ENCODE measurements at places on chromosomes 7 and 10.

DNA sequence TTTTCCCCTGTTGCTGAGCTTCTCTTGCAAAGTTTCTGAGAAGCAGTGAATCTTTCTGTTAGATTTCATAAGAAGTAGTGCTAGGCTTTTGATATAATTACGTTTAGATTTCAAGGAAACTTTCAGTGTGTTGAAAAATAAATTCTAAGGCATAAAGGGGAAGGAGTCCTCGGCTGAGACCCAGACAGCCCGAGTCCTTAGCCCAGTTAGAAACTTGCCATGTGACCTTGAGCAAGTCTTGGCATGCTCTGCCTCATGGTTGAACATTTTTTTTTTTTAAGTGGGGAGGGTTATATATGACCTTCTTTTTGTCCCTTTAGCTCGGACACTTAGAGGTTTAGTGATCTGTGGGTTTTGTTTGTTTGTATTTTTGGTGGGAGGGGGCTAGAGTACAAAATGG is 117.5 kb downstream of the TCF7L2 start:
- DNase-seq: no peak

GRCh38 chr10:119689016-119689580 is 36.8 kb upstream of the INPP5F start:
- DNase-seq: no peak

- DNase-seq: no peak
Measured at GRCh38 chr7:103687951-103688350, 241.9 kb upstream of the SLC26A5 start.

GRCh38 chr10:125928928-125929585 is 32.7 kb downstream of the FANK1 start:
- no peak for DNase-seq

- DNase-seq: no peak
Measured at GRCh38 chr10:73126343-73126742, 16.1 kb downstream of the NUDT13 start.

DNA sequence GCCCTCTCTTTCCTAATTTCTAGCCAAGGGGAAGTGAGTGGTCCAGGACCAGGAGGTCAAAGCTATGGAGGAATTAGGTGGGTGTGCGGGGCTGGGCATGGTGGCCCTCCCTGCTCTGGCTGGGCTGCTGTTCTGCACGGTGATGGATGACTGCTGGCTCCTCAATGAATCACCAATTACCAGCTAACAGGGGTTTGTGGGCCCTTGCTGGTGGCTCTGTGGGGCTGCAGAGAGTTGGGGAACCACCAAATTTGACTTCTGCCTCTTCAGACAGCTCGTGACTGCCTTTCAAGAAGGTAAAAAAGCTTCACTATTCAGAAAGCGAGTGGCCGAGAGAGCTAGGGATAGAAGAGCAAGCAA is 35.0 kb upstream of the HABP2 start:
- no peak for DNase-seq

DNA sequence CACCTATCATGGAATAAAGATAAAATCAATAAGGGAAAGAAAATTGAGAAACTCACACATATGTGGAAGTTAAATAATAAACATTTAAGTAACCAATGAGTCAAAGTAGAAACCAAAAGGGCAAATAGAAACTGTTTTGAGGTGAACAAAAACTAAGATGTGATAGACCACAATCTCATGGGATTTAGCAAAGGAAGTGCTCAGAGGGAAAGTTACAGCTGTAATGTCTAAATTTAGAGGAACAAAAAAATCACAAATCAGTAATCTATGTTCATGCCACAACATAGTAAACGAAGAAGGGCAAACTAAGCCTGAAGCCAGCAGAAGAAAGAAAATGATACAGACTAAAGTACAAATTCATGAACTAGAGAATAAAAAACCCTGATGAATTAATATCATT is 16.3 kb downstream of the CYP3A4 start:
- no peak for DNase-seq

- DNase-seq: no peak
Measured at GRCh38 chr7:72309476-72309875, 102.7 kb downstream of the CALN1 start.

Data from iris pigment epithelial cell (primary cell).